Stimulated activated CD8-positive, alpha-beta memory T cell treated with anti-CD3 and anti-CD28 coated beads, Interleukin-4, amount 100 ng/mL, for 1 hour (primary cell): ENCODE measurements at places on chromosomes 4 and X.
A peak's percentile ranks its signal among the peaks of the same experiment; 100 is the strongest.

DNA sequence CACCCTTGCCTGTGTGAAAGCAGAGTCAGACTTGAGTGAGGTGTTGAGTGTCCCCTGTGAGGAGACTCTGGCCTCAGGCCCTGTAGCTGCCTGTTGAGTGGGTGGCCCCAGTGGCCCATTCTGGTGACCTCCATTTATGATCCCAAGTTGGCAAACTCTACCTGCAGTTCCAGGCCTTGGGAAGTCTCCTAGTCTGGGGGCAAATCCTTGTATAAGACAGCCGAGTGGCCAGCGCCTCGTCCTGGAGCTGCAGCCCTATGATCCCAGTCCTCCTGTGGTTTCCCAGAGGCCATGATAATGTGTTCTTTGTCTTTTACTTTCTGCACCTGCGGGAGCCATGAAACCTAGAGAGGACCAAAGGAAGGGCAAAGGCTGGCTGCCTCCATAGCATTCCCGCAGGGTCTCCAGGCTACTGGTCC, 58.7 kb downstream of the NBDY start:
- no peak for DNase-seq

DNA sequence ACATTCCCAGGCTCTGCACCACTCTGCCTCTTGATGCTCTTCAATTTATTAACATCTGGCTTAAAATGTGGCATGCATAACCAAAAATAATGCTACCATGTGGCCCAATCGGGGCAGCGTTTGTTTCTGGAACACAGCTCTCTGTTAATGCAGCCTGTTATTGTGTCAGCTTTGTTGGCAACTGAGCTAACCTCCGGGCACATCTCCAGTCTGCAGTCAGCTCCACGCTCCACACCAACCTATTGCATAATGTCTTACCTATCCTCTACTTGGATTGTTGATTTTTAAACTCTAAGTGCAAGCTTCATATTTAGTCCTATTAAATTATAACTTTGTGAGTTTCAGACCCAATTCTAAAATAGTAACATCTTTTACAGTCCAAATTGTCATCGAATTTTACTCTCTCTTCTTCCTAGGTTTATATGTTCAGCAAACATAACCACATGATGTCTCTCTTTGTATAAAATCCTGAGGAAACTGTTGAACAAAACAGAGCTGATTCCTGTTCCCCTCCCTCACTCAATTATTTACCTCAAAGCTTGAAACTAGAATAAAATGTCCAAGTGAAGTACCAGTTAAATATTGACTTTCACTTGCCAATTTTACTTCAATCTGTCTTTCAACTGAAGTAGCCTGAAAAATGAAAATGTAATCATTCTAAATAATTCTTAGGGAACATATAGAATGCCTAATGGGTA, 92.2 kb upstream of the RAPGEF2 start:
- DNase-seq: no peak

DNA sequence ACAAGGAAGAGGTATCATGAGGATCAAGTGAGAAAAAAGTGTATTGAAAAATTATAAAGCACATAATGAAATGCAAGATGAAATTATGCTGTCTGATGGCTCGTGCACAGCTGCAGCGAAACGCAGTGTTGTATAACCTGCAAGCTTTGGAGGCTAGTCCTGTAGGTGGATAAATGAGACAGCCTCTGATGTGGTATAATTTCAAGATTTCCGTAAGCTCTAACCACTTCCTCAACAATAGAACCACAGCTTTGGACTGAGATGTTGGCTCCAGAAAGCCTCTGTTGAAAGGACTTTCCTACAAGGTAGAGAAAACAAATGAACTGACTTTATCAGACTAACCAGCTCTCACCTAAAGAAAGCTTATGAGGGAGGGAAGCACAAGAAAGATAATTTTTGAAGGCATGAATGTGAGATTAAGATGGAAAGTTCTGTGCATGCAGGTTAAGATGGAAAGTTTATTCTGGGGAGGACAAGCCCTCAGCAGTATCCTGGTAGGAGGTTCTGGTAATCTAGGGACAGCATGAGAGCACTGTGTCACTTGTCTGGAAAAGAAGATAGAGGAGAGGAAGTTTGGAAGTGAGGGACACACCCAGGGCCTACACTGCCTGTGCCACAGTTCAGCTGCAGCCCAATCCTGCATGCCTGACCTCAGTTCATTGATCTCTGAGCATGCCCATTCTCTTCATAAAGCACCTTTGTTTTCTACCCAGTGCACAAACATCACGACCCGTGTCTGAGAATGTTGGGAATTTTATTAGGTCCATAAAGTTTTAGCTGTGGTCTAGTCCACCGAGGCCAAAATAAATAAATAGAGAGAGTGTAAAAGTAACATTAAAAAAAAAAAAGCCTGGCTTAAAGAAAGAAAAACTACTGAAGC, 161.5 kb upstream of the SFRP2 start:
- DNase-seq: no peak

- DNase-seq: no peak
Measured at GRCh38 chrX:41616935-41617334, 71.8 kb upstream of the GPR34 start.

GRCh38 chr4:681736-682451, 7.1 kb downstream of the SLC49A3 start:
- DNase-seq: no peak

DNA sequence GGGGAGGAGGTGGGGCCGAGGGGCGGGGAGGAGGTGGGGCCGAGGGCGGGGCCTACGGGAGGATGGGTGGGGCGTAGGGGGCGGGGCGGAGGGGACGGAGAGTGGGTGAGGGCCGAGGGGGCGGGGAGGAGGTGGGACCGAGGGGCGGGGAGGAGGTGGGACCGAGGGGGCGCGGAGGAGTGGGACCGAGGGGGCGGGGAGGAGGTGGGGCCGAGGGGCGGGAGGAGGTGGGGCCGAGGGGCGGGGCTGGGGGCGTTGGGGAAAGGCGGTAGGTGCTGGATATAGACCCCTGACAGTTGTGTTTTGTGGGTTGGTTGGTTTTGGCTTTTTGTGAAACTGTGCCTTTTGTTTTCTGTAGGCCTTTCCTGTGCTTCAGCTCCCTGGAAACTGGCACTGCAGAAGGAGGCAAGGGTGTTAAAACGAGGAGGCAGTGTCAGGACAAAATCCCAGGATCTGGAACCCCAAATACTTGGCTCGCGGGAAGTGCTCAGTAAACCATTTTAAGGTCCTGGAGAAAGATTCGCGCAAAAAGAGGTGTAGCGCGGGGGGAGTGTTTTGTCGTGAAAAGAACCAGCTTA, 580 bp upstream of the MMGT1 start:
- DNase-seq: peak; percentile 37

- no peak for DNase-seq
Measured at GRCh38 chr4:15542760-15543159, 73.1 kb downstream of the CC2D2A start.

GRCh38 chr4:3314706-3315260, 22.0 kb downstream of the RGS12 start:
- no peak for DNase-seq

DNA sequence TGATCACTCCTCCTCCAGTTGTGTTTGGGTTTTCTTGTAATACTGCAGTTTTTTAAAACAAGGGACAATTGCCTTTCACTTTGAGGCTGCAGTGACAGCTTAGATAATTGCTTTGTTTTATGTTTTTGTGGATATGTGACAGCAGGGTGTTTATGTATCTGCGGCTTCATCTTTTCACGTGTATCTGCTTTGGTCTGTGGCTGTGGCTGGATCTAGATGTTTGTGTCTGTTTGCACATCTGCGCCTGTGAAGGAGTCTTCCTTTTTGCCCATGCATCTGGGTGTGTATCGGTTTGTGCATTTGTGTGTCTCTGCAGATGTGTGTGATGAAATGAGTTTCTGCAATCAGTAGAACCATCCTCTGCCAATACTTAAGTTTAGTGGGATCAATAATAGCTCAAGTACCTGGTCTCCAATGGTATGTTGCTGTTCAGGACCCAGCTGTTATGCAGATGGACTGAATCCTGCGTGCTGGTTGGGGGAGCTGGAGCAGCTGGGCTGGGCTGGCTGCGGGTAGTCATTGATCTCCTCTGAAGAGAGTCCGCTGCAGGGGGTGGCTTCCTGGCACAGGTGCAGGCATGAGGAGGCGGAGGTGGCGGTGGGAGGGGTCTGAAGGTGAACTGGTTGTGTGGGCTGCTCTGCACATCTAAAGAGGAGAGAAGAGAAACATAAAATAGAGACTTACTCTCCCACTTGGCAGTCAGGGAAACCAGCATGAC, 390.3 kb downstream of the SH2D1A start:
- DNase-seq: peak; percentile 23

GRCh38 chrX:155313766-155314165, 20.6 kb downstream of the CLIC2 start:
- DNase-seq: no peak

DNA sequence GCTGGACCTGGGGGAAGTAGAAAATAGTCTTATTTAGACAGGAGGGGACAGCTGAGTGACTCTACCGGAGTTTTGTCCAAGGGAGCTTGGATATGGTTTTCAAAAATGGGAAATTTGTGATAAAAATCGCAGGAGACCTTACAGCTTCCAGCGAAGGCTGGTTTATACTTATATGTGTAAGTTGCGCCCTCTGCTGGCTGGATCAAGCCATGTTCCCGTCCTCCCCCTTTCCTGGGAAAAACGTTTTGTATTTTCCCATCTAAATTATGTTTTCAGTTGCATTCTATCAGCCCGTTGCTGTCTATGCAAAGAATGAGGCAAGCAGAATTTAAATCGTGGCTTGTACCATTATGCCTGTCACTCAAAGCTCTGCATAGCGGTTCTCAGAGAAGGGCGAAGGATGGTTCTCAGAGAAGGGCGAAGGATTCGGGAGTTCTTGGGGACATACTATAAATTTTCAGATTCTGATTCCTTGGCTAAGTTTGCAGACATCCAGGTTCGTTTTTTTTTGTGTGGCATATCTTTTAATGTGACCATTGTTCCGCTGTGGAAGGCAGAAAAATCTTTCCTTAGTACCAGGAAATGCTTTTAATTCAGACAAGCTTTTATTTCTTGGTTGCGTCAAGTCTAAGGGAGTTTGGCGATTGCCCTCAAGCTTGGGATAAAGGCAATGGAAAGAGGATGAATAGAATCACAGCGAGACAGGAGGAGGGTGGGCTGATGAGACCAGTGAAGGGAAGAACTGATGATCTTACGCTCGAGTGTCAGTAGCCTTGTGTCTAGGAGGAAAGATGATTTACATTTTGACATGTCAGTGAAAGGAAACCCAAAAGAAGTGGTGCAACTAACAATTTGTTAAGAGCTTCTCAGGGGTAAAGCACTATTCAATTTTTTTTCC, 128.5 kb upstream of the ARX start:
- peak; percentile 1 for DNase-seq

DNA sequence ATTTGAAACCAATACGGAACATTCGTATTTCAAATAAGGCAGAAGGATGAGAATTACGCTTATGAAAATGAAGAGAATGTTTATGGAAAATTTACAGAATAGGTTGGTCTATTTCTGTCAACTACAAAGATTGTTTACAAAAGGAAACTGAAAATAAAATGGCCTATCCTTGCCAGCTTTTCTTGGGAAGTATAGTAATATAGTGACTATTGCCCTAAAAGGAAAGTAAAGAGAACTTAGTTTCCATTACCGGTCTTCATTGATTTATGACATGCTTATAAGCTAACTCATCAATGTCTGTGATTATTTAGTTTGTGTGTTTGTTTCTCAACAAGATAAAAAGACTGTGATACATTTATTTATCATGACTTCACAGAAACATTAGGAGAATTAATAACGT, 2.9 kb upstream of the SPRY1 start:
- no peak for DNase-seq

DNA sequence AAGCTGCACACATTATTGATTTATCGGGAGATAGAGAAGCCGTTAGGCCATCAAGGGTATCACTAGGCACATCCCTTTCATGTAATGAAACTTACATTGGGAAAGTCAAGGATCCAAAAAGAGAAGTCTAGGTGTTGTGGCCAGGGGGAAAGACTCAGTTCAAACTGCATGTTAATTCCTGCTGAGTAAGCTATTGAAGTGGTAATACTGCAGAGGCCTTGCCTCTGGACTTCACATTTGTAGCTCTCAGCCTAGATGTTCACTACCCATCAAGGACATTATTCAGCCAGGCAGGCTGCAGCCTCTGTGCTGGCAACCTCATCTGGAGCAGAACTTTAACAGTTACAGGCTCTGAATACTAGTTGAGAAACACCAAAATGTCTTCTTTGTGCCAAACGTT, 2094.5 kb upstream of the AGA start:
- DNase-seq: no peak

DNA sequence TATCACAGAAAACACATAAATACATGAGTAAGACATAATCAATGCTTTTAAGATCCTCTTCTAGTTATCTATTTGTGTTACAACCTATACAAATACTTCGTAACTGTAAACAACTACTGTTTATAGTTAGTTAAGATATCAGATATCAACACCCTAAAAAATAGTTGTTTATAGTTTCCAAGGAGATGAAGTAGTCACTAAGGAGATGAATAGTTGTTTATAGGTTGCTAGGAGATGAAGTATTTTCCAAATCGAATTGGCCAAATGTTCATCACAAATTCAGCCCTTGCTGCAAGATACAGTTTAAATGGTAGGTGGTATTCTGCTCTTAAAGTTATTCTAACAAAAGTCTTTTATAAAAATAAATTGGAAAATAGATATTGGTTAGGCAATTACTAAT, 618.2 kb upstream of the PCDH10 start:
- DNase-seq: no peak

- no peak for DNase-seq
Measured at GRCh38 chr4:2280531-2281300, 18.8 kb upstream of the MXD4 start.

- no peak for DNase-seq
Measured at GRCh38 chr4:78556665-78557064, 5.1 kb downstream of the ANXA3 start.

DNA sequence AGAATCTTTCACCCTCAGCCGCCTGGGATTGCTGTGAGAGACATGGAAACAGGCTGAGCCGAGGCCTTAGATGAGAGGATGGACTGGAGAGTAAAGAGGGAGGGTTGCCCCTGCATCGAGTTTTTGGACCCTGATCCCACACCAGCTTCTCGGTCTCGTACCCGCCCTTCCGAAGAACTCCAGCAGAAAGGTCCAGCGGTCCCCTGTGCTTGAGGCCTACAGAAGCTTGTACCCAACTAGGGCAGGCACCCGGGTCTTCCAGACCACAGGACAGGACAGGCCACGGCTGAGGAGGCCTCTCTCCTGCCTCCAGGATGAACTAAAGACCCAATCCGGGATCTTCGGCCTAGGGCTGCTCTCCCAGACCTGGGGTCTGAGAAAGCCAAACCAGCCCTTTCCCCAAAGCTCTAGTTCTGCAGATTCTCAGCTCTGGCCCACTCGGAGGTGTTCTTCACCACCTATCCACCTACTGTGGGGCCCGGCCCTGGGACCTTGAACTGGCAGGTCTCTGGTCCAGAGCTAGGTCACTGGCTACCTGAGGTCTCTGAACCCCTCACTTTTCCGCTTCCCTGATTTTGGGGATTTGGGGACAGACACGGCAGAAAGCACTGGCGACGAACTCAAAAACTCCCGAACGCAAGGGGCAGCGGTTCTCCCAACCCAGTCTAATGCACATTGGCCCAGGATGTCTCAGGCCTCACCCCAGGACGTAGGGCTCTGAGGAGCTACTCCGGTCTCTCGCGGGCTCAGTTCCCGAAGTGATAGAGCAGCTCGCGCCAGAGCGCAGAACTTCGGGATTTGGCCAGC, 1.1 kb downstream of the NKX3-2 start:
- no peak for DNase-seq
